SHP77 treated with DMSO at 0.1 percent for 48 hours (cell line): ENCODE measurements at places on chromosomes 2 and 18.

GRCh38 chr2:174836377-174836994 is 72.2 kb upstream of the CHRNA1 start:
- no peak for DNase-seq

DNA sequence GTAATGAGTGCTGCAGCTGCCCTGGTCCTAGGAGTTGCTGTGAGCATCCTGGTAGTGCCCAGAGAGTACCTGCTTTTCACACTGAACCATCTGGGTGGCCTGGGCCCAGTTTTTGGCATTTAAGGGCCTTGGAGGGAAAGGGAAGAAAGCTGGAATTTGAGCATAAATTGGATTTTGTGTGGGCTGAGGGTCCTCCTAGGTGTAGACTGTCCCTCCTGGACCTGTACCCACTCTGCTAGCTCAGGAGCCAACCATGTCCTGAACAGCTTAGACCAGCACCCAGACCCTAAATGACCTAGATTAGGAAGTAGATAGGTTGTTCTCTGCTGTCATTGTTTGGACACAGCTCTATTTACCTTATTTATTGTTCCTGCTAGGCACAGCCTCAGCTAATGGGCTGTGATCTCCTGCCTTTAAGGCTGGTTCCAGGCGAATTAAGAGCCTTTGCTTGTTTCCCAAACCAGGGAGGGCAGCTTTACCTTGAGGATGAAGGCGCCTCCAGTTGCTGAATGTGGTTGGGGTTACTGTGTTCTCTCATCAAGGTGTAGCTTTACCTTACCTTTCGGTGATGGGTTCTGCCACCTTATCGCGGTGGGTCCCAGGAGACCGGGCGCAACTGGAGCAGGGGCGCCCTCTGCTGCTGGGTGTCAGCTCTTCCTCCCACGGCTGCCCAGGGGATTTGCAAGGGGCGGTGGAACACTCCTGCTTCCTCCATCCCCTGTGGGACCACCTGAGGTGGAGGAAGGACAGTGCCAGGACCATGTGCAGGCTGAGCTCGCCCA is 34.4 kb downstream of the ITGA6 start:
- no peak for DNase-seq

GRCh38 chr2:130839011-130839780 is 2.5 kb downstream of the ARHGEF4 start:
- DNase-seq = no peak

DNA sequence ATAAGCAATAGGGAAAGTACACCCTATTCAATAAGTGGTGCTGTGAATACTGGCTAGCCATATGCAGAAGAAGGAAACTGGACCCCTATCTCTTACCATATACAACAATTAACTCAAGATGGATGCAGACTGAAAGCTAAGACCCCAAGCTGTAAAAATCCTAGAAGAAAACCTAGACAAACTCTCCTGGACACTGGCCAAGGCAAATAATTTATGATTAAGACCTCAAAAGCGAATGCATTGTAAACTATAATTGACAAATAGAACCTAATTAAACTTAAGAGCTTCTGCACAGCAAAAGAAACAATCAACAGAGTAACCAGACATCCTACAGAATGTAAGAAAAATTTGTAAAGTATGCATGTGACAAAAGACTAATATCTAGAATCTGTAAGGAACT is 41.1 kb upstream of the ASXL3 start:
- DNase-seq = no peak

- DNase-seq = no peak
Measured at GRCh38 chr2:68726608-68727367, 7.8 kb upstream of the ARHGAP25 start.

DNA sequence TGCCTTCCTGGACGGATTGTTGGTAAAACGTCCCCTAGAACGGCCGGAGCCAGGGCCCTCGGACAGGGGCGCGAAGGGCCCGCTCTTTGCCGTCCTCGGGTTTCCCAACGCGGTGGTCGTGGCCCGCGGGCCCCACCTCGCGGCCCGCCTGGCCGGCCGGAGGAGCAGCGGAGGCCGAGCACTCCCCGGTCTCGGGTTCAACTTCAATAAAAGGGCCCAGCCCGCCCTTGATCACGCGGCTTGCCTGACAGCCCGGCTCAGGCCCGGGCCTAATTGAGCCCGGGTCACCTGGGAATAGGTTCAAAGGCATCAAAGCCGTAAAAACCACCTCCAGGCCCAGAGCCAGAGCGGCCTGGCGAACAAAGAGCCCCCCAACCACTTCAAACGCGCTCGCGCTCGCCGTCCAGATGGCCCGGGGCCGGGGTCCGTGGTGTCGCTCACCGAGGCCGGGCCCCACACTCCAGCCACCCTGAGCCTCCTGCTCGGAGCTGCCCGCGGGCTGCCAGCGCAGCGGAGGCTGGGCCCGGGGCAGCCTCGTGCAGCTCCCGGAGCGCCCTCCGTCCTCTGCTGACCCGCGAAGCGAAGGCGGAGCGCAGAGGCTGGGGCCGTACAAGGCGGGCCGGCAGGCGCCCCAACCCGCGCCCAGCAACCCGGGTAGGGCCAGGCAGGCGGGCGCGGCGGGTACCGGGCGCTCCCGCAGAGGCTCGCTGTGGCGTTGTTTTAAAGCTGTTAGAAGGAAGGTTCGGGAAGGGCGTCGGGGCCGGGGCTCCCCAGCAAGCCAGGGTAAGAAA is 1.1 kb upstream of the TWIST2 start:
- DNase-seq = no peak

- no peak for DNase-seq
Measured at GRCh38 chr2:102453501-102453900, 19.5 kb upstream of the SLC9A4 start.

GRCh38 chr18:32803568-32803967 is 30.7 kb upstream of the KLHL14 start:
- DNase-seq = no peak

- DNase-seq = no peak
Measured at GRCh38 chr2:195388028-195388427, 269.0 kb upstream of the SLC39A10 start.

DNA sequence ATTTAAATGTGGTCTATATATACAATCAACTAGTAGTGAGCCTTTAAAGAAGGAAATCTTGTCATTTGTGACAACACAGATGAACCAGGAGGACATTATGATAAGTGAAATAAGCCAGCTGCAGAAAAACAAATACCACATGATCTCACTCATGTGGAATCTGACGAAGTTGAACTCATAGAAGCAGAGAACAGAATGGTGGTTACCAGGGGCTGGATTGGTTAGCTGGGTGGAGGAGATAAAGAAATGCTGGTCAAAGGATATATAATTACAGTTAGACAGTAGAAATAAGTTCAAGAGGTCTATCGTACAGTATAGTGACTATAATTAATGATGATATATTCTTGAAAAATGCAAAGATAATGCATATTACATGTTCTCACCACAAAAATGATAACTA is 267.9 kb downstream of the FBXO15 start:
- no peak for DNase-seq

DNA sequence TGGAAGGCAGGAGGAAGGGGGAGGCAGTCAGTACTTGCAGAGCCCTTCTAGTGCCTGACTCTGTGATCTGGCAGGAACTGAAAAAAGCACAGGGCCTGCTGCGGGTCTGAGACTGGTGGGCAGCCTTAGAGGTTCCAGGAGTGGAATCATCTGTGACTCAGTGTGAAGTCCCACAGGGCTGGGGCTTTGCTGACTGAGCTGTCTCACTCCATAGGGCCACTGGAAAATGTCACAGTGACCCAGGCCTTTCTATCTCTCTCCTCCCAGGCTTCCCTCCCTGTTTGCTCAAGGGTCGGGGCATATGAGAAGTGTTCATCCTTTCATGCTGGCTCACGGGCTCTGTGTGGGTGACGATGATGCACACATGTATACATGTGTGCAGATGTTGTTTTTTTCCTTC is 47.1 kb upstream of the ZFP36L2 start:
- no peak for DNase-seq

DNA sequence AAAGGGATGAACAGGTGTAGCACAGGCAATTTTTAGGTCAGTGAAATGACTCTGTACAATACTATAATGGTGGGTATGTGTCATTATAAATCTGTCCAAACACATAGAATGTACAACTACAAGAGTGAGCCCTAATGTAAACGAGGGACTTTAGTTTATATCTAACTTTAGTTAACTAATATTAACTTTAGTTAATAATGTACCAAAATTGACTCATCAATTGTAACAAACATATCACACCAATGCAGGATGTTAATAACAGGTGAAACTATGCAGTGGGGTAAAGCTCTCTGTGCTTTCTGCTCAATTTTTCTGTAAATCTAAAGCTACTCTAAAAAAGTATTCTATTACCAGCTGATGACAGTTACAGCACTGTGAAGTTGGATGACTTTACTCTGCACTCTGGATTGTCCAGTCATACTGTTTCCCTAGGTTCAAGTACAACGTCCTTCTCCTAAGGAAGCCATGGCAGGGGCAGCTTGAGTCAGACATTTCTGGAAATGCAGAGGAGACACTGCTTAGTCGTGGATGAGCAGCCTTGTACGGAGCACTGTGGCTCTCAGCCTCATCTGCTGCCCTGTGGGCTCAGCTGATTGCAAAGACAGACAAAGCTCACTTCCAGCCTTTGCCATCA is 26.1 kb downstream of the TGFA start:
- no peak for DNase-seq
